Upper lobe of left lung (tissue), 6 donors: ENCODE measurements at places on chromosomes 11 and 22. TPM values are rescaled to one million over a fixed set of nuclear protein-coding genes. Genes with fewer than 3 reads are reported as not detected.

DNA sequence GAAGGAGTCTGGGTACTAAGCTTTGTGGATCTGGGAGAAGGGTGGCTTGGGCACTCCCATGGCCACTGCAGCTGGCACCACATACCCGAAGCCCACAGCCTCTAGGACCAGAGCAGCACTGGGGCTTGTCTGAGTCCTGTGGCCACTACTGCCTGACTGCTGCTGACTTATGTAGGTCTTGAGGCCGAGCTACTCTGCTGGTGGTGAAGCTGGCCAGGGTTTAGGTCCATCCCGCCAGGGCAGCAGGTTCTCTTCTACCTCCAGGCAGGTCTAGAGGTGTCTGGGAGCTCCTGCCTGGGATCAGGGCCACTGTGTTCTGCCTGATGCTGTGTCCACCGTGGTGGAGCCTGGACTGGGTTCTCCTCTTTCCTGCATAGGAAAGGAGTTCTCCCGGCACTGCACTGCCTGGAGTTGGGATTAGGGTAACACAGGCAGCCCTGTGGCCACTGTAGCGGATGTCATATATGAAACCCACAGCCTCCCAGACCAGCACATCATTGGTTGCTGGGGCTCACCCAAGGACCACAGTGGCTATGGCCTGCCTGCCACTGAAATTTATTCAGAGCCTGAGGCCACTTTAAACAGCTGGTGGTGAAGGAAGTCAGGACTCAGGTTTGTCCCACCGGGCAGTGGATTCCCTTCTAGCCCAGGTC is 109.8 kb upstream of the SERPIND1 start:
- DNase-seq = no peak

- no peak for DNase-seq
Measured at GRCh38 chr11:14784230-14784629, 107.8 kb downstream of the CYP2R1 start.

KREMEN1 gene
- total RNA-seq = 16.6 TPM

GRCh38 chr11:31764766-31765165 is 46.4 kb downstream of the PAX6 start:
- no peak for DNase-seq

LDHAL6A gene
- total RNA-seq = not detected

OR51G2 gene
- total RNA-seq = not detected

HINFP gene
- total RNA-seq = 23.4 TPM

OR52N4 gene
- total RNA-seq = 0.89 TPM

DNA sequence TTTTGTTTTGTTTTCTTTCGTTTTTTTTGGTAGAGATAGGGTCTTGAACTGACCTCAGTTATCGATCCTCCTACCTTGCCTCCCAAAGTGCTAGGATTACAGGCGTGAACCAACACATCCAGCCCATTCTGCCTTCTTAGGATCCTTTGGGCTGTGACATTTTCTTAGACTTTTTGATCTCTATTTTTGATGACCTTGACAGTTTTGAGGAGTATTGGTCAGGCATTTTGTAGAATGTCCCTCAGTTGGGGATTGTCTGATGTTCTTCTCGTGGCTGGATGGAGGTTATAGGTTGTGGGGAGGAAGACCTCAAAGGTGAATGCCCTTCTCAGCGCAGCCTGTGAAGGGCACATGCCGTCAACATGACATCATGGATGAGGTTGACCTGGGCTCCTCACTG is 19.5 kb upstream of the RAB1B start:
- DNase-seq = no peak

ZBED4 gene
- 19.9 TPM for total RNA-seq

WBP2NL gene
- total RNA-seq = 0.91 TPM

DNA sequence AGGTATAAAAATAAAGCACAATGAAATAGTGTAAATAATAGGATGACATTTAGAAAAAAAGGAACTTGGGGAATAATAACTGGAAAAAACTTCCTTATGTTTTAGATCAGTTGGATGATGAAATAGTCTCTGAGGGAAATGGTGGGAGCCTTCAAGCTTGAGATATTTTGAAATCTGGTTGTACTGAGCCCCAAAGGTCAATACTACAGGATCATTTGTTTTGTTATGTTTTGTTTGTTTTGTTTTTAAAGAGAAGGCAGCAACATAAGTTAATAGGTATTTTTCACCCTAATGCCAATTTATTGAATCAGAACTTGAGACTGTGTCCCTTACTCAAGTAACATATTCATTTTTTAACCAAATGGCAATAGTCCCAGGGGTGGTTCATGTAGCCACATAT is 393.1 kb downstream of the ETS1 start:
- no peak for DNase-seq

- no peak for DNase-seq
Measured at GRCh38 chr22:42719133-42719532, 1.5 kb downstream of the A4GALT start.

GRCh38 chr11:134290646-134291045 is 14.5 kb downstream of the GLB1L3 start:
- no peak for DNase-seq

GLB1L3 gene
- total RNA-seq = 1.1 TPM

SMTNL1 gene
- not detected for total RNA-seq

DNA sequence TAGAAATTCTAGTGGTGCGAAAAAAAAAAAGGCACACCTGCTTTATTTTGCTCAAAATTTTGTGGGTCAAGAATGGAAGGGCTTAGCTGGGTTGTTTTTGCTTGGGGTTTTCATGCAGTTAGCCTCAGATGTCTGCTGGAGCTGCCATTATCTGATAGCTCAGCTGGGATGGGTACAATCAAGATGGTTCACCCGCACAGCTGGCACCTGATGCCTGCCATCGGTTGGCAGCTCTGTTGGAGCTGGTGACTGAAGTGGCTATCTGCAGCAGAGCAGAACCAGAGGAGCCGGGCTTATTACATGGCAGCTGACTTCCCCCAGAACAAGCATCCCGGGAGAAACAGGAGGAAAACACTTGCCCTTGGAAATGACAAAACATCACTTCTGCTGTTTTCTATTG is 12.1 kb upstream of the ELFN2 start:
- DNase-seq = no peak

DNA sequence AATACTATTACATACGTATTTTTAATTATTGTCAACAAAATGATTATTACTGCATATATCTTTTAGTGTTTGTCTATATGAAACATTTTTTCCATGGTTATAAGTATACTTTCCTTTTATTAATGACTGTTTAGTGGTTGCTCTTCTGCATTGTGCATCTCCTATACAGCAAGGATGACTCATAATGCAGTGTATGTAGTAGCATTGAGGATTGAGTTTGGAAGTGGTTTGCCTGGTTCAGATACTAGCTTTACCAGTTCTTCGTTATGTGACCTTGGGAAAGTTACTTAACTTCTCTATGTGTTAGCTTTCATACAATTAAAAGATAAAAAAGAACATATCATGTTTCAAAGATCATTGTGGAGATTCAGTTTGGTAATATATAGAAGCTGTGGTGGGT is 44.1 kb downstream of the CHORDC1 start:
- DNase-seq = no peak

GRCh38 chr22:30235687-30236170 is 10.8 kb downstream of the LIF start:
- no peak for DNase-seq

DNA sequence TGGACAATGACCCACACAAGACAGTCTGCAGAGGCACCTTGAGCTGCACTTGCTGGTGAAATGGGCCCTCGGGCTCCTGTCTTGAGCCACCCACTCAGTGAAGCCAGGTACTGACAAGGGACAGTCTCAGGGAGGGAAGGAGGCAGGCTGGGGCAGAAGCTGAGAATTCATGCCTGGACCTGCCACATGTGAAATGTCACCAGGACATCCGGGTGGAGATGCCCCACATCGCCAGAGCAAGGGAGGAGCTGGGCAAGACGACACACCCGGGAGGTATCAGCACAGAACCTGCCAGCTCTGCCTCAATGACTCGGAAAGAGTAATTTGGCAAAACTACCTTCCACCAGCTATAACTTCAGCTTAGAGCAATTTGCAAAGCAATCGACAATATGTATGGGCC is 23.5 kb downstream of the CPT1A start:
- DNase-seq = no peak

HOATZ gene
- total RNA-seq = 0.37 TPM

- DNase-seq = peak; percentile 70
Measured at GRCh38 chr22:28923826-28924732, 40.7 kb downstream of the ZNRF3 start.

TPP1 gene
- total RNA-seq = 129 TPM

- no peak for DNase-seq
Measured at GRCh38 chr11:104531075-104531474, 367.1 kb upstream of the PDGFD start.

GRCh38 chr11:56923116-56923515 is 65.6 kb upstream of the OR5AK2 start:
- DNase-seq = no peak

- peak; percentile 62 for DNase-seq
Measured at GRCh38 chr11:64767344-64768299, 7.8 kb upstream of the PYGM start.

- DNase-seq = no peak
Measured at GRCh38 chr11:660681-661444, 23.8 kb downstream of the DRD4 start.

DNA sequence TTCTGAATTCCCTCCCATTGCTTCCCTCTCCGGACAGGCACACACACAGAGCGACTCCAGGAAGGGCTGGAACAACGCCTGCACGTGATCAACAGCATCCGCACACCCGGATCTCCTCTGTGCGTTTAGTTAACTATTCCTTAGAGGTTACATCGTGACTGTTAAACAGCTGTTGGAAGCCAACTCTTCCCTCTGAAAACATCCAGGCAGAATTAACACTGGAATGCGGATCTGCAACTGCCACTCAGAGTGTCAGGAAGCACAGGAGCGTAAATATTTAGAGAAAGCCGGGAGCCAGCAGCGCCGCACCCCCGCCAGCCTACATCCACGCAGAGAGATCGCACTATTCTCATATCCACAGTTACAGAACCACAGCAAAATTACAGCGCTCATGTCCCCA is 46.2 kb downstream of the SHANK2 start:
- DNase-seq = peak; percentile 30

DNA sequence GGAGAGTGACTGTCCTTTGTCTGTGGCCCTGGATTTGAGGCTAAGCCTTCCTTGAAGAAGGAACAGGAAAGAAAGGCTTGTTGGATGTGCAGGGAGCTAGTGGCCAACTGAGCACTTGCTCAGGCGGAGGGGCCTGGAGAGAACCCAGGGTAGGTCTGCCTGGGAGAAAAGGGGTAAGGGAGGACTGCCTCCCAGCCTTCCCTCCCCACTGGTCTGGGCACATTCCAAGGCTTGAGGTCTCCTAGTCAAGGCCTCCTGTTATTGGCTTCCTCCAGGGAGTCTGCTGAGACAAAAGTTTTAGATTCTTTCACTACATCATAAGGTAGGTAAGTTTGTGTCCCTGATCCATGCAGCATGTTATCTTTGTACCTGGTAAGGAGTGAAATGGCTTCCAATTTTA is 15.2 kb downstream of the KCNQ1OT1 start:
- DNase-seq = no peak

PTPN5 gene
- 1.6 TPM for total RNA-seq

HYLS1 gene
- total RNA-seq = 4.3 TPM

DEFB108B gene
- total RNA-seq = not detected

- DNase-seq = no peak
Measured at GRCh38 chr11:125481531-125481930, 14.5 kb downstream of the FEZ1 start.

GRCh38 chr11:67612751-67613150 is 6.0 kb downstream of the NDUFV1 start:
- DNase-seq = no peak

- no peak for DNase-seq
Measured at GRCh38 chr11:68870470-68870869, 28.8 kb upstream of the CPT1A start.

DNA sequence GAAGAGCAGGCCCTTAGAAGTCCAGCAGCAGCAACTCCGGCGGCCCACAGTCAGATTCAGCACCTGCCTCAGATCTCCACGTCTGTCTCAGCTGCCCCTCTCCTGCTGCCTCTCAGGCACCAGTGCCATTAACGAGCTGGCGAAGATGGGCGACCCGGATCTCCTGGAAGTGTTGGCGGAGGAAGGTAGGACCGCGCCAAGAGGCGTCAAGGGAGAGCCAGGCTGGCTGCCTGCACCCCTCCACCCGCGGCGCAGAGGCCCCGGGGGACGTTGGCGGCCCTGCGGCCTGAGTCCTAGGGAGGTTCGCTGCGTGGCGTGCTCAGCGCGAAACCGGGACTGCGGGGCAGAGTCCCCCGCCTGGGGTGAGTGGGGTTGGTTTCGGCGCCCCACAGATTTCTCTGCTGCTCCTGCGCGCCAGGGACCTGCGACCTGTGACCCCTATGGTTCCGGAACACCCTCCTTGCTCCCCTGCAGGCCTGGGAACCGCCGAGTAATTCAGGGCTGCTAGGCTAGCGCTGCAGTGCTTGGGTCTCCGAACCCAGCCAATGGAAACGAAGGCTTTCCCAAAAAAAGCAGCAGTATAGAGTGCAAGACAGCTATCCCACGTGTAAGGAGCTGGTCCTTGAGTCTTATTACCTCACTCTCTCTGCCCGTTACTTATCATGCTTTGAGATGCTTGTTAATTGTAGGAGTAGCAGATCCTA is 615 bp downstream of the ANO5 start:
- DNase-seq = no peak

SLN gene
- 0.97 TPM for total RNA-seq

DNA sequence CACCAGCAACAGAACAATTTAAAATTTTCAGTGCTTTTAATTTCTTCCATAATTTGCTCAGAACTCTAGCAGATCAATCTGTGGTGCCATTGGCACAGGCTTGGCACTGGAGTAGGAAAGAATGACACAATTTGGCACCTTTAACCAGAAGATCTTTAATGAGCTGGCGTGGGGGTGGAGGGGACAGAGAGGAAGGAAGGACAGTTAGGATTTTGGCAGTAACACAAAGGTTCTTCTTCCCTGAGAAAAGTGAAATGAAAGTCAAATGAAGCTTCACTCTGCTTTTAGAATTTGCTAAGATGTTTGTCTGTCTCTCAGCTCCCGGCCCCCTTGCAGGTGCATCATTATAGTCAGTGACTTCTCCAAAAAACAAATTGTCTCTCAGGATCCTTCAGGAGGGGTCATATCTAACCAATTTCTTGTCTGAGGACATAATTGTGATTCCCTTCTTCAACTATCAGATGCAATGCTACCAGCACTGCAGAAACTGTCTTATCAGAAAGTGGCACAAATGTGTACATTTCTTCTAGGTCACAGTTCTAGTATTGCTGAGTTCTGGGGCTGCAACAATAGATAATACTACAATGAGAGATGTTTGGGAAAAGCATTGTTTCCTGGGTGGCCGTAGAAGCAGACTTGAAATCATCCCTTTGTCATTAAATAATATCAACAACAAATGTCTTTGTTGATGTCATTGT is 66.8 kb downstream of the CSTPP1 start:
- DNase-seq = no peak

- no peak for DNase-seq
Measured at GRCh38 chr11:47923667-47924066, 56.7 kb upstream of the PTPRJ start.

GRCh38 chr11:131037873-131038272 is 121.6 kb upstream of the SNX19 start:
- no peak for DNase-seq
